ENCODE measurements at places on chromosomes 3 and 15. TPM values are rescaled to one million over a fixed set of nuclear protein-coding genes. Genes with fewer than 3 reads are reported as not detected.

Gene SNTN
- total RNA-seq = not detected

Gene PTH1R
- 6.1 TPM for total RNA-seq

Gene PHLDB2
- 202 TPM for total RNA-seq

Gene POPDC2
- total RNA-seq = 674 TPM

DNA sequence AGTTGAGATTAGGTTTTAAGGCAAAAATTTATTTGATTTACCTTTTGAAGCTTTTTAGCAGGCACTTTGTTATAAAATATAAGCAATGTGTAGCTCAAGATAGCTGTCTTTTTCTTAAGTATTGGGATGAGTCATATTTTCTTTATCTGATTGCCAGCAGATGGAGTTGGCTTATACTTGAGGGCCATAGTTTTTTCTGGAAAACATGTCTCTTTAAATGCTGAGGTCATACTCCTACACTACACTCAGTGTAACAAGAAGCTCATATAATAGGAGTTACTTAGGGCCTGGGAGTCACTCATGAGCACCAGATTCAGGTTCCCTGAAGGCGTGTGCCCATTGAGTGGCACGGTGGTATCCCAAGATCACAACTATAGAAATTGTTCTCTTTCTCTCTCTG is 579.8 kb downstream of the EDEM1 start:
- DNase-seq = no peak

DNA sequence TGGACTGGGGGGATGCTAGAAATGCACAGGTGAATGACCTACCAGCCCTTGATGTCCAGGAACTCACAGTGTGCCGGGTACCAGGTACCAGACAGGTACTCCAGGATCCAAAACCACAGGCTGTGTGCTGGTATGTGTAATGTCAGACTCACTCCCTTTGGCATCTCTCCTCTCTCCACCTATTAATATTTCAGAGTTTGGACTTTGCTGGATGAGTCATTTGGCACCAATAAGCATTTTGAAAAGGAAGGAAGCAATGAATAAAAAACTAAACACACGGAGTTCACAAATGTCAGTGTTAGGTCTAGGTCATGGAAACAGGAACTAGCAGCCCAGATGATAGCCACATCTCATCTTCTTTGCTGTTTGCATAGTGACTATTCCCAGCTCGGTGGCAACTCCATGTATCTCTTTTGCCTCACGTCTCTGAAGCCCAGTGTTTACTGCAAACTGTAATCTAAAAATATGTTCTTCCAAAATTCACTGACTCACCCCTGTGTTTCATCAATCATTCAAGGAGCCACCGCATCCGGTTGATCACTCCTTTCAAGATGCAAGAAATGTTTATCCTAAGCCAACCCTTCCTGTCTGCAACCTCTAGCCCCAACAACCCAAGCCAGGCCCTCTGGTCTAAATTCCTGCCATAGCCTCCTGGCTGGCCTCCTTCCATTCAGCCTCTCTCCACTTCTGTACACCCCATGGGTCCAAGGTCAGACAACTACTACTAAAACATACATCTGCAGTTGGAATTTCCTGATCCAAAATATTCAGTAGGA is 8.4 kb downstream of the ITGB5 start:
- no peak for DNase-seq

Measured in heart right ventricle (tissue), 16 donors.